ENCODE measurements at places on chromosomes 13 and 19. TPM values are rescaled to one million over a fixed set of nuclear protein-coding genes. Genes with fewer than 3 reads are reported as not detected.

Gene NDUFA13
- total RNA-seq = 256 TPM

Gene CYSLTR2
- not detected for total RNA-seq

Gene ZNF486
- 6.2 TPM for total RNA-seq

Gene TNFSF13B
- total RNA-seq = 0.69 TPM

Gene CACNA1A
- total RNA-seq = under 0.01 TPM

Gene NLRP5
- not detected for total RNA-seq
